Fibroblast of villous mesenchyme (primary cell): ENCODE measurements at places on chromosomes 7 and 10. TPM values are rescaled to one million over a fixed set of nuclear protein-coding genes. Genes with fewer than 3 reads are reported as not detected.

The CHRM2 gene
- 28.9 and 74.4 TPM in 2 replicates for total RNA-seq

The GRB10 gene
- total RNA-seq: 23.3 and 39.3 TPM in 2 replicates

- DNase-seq: no peak
Observed at GRCh38 chr10:1923998-1924397, 186.7 kb upstream of the ADARB2 start.

DNA sequence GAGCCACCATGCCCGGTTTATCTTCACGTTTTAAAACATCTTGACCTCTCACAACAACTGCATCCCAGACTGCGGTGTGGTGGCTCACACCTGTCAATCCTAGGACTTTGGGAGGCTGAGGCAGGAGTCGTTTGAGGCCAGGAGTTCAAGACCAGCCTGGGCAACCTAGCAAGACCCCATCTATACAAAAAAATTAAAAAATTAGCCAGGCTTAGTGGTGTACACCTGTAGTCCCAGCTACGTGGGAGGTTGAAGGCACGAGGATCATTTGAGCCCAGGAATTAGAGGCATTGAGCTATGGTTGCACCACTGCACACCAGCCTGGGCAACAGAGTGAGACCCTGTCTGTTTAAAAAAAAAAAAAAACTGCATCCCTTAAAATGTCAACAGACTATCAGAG is 20.2 kb downstream of the TNRC18 start:
- DNase-seq: no peak

GRCh38 chr10:114650266-114650665 is 7.8 kb downstream of the ABLIM1 start:
- peak; percentile 45 for DNase-seq

DNA sequence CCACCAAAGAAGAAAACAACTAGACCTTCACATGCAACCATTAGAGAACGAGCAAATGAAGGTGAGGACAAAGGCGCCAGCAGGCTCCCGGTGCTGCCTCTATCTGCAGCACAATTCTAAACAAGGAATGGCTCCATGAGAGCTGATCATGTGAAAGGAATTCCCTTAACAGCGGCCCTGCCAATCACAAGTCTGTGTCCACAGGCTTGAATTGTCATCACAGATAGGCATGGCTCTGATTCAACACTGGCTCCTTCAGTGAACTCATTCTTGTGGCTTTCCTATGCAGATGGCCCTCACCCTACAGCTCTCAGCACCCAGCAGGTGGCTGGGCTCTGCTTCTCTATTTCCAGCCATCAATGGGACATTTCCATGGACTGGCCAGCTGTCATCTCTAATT is 36.2 kb downstream of the LAMB1 start:
- DNase-seq: peak; percentile 78

DNA sequence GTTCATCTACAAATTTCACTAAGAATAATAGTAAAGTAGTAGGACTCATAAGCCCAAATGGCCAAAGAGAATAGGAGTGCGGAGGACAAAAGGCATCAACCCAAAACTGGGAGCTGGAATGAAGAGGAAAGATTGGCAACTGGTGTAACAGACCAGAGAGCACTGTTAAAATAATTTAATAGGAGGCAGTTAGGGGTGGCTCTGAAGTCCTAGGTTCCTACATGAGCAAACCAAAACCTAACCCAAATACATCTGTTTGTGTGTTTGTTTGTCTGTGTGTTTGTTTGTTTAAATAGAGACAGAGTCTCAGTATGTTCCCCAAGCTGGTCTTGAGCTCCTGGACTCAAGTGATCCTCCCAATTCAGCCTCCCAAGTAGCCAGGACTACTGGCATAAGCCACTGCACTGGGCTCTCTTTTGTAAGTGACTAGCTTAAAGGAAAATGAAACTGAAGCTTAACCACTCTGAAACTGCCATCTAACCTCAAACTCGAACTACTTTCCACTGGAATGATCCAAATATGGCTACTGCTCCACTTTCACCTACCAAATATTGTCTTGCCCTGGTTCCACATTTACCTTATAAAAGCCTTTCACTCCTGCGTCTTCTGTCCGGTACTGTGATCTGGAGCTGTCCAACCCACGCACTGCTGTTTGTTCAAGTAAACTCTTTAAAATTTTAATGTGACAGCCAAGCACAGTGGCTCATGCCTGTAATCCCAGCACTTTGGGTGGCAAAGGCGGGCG is 94.9 kb downstream of the AKR1D1 start:
- DNase-seq: no peak
